Muscle of back (tissue), 13 donors: ENCODE measurements at places on chromosomes 16 and 17.

DNA sequence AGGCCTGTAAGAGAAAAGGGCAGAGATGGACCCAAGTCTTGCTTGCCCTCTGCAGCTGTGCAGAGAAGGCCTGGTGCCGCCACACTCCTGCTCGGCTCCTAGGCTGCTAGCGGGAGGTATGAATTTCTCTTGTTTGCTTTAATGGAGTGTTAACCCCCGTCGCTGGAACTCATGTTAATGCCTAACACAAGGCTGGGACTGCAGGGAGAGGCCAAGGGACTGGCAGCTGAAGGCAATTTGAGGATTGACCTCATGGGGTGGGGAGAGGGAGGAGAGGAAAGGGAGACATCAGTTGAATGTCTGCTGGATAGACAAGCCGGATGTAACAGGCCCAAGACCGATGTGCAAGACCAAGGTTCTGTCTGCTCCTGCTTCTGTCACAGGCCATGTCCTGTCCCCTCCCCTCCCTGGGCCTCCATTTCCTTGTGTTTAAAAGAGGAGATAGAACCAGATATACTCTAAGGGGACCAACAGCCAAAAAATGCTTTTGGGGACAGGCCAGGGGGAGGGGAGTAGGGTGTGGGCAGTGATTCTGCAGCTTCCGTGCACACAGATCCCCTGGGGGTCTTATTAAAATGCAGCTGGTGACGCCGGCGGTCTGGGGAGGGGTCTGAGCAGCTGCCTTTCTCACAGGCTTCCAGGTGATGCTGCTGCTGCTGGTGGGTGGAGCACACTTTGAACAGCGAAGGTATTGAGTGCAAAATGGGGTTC, 46.7 kb upstream of the TBX2 start:
- no peak for DNase-seq

DNA sequence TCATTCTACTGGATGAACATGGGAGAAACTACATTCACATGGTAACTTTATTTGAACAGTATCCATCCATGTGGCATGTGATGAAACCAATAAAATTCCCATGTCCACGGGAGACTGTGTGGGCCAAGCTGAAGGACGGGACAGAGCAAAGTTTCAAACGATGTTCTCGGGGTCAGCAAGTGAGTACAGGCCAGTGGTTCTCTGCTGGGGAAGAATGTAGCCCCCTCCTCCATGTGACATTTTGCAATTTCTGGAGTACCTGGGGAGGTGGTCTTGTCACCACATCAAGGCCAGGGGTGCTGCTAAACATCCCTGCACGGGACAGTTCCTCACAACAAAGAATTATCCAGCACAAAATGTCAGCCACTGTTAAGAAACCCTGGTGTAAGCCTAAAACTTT, 7.4 kb upstream of the TANGO6 start:
- DNase-seq, result no peak

DNA sequence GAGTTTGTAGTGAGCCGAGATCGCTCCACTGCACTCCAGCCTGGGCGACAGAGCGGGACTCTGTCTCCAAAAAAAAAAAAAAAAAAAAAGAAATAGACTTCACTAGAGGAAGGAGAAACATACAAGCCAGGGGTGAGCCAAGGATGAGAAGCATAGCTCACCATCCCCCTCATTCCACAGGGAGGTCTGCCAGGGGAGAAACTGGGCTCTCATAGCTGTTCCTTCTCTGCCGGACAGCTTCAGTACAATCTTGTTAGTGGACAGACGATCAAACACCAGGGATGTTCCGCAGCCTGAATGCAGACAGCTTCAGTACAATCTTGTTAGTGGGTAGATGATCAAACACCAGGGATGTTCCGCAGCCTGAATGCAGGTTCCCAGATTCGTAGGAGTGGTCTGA, 509.6 kb downstream of the CDH13 start:
- DNase-seq, result no peak

DNA sequence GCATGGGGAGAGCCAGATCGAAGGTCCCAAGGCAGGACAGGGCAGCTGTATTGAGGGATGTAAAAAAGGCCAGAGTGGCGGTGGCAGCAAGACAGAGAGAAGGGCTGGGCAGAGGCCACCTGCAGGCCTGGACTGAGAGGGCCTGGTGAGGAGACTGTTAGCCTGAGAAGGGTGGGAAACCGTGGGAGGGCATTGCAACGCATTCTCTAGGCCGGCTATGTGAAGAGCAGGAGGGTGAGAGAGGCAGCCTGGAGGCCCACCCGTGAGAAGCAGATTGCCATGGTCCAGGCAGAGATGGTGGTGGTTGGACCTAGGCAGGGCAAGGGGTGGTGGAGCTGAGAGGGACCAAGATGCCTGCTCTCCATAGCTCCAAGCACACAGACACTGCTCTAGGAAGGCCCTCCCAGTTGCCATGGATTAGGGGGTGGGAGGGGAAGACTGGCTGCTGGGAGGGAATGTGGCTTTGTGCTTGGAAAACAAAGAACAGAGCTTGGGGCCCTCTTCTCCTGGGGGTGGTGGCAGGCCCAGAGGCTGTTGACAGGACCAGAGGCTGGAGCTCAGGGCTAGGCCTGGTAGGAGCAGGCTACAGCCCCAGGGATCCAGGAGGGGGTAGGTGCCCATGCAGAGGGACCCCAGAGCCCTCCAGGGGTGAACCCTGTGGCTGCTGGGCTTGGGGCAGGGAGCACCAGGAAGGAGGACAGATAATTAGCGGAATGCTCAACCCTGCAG, 12.4 kb upstream of the TCAP start:
- no peak for DNase-seq

DNA sequence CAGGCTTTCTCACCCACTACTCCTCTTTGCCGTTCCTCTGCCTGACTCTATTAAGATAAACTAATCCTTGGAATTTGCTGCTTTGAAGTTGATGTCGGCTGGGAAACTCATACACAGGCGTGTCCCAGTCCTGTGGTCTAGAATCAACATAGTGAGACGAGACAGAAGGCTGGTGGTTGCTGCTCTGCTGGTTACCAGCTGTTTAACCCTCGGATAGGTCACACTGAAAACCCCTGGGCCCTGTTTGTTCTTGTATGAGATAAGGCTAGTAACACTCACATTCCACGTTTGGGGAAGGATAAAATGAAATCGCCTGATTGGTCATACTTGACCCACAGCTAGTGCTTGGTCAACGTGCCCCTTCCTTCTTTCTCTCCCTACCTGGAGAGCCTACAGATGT, 517.0 kb downstream of the CDH13 start:
- DNase-seq, result no peak

DNA sequence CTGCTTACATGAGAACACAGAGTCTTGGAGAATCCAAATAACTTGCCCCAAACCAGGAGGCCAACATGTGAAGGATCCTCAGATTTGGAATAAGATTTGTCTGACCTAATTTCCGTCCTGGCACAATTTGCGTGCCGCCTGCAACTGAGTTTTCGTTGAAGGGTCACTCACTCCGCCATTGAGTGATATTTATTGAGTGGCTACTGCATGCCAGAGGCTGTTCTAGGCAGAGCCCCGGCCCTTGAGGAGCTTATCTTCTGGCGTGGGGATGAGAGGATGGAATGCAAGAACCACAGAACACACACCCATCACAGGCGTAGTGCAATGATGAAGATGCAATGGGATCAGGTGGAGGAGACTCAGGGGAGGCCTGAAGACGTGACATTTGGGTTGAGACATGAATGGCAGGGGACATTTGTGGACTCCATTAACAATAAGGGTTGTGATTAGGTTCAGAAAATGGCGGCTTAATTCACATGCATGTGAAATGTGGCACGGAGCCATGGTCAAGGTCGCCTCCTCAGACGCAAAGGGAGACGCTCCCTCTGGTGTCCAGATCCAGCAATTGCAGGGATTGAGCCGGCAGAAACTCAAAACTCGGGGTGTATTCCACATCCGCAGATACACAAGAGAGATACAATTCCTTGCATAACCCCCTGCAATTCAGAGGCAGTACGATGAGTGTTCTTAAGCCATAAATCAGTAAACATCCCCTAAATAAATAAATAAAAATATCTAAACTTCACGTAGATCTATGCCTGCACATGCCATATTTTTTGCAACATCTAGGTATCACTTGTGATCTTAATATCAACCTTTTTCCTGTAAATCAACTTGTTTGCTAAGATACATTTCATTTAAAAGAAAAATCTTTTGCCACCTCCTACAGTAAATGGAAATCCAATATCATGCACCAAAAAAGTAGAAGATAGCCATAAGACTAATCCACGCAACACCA, 57.9 kb upstream of the CACNG4 start:
- peak; percentile 74 for DNase-seq

GRCh38 chr16:90018652-90019542, at the start of gene DBNDD1:
TSS of gene DBNDD1 (minus strand) at chr16:90019456. CDS start at chr16:90019341, 115 bp downstream.
- no peak for DNase-seq

- no peak for DNase-seq
Measured at GRCh38 chr17:66531851-66532295, 229.5 kb downstream of the PRKCA start.

GRCh38 chr16:72442385-72443158, 270.6 kb upstream of the PMFBP1 start:
- no peak for DNase-seq

- DNase-seq, result no peak
Measured at GRCh38 chr17:77318021-77318420, 177.3 kb downstream of the SEC14L1 start.

DNA sequence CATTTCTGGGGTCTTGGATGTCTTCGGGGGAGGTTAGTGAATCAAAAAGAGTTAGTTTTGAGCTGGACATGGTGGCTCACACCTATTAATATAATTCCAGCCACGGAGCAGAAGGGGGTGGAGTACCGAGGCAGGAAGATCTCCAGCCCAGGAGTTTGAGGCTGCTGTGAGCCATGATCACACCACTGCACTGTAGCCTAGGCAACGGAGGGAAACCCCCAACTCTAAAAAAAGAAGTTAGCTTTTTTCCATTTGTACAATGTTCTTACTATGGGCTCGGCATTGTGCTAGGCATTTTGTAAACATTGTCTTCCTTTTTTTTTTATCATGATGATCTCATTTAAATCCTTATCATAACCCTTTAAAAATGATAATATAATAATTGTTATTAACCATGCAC, 8.3 kb upstream of the SNF8 start:
- DNase-seq, result no peak

DNA sequence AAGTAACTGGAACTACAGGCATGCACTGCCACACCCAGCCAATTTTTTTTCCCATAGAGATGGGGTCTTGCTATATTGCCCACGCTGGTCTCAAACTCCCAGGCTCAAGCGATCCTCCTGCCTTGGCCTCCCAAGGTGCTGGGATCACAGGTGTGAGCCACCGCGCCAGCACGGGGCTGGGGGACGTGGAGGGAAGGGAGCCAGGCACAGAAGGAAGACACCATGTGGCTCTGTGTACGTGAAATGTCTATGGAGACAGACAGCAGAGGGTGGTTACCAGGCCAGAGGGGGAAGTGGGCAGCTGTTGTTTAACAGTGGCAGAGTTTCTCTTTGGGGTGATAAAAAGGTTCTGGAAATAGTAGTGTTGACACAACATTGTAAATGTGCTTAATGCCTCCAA, 4.6 kb upstream of the PIEZO1 start:
- no peak for DNase-seq

DNA sequence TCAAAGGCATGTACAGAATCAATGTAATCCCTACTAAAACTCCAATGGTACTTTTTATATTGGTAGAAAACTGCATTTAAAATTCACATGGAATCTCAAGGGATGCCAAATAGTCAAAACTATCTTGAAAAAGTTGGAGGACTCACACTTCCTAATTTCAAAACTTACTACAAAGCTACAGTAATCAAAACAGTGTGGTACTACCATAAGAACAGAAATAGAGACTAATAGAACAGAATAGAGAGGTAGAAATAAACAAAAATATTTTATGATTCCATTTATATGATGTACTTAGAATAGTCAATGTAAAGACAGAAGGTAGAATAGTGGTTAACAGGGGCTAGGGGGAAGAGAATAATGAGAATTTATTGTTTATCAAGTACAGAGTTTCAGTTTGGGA, 8.8 kb downstream of the TRIM37 start:
- DNase-seq, result no peak

- DNase-seq, result no peak
Measured at GRCh38 chr16:50584033-50584722, 36.0 kb downstream of the NKD1 start.

DNA sequence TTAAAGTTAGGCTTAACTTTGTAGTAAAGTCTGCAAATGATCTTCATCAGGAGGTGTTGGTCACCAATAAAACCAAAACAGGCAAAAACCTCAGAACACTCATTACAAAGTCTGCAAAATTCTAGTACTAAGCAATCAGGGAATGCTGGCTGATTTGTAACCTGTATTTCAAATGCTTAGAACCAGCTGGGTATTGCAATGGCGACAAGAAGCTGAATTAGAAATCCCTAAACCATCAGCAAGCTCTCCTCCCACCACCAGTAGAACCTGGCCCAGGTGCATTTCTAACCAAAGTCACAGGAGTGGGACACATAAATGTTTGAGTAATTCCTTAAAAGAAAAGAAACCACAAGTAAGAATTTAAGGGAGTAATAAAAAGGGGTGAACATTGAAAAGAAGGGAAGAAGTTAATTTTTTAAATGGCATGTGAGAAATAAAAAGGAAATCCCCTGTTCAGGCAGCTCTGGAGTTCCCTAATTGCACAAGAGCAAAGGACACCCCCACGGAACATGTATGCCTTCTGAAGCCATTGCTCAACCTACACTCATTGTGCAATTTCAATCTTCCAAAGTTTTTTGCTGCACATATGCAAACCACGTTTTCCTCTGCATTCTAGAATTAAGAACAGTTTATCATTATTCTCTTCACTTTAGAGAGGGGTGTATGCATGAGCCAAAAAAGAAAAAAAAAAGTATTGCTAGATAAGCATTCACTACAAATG, 102.9 kb downstream of the HIC1 start:
- DNase-seq, result peak; percentile 80

- DNase-seq, result no peak
Measured at GRCh38 chr17:63002625-63003024, 36.6 kb downstream of the TANC2 start.

DNA sequence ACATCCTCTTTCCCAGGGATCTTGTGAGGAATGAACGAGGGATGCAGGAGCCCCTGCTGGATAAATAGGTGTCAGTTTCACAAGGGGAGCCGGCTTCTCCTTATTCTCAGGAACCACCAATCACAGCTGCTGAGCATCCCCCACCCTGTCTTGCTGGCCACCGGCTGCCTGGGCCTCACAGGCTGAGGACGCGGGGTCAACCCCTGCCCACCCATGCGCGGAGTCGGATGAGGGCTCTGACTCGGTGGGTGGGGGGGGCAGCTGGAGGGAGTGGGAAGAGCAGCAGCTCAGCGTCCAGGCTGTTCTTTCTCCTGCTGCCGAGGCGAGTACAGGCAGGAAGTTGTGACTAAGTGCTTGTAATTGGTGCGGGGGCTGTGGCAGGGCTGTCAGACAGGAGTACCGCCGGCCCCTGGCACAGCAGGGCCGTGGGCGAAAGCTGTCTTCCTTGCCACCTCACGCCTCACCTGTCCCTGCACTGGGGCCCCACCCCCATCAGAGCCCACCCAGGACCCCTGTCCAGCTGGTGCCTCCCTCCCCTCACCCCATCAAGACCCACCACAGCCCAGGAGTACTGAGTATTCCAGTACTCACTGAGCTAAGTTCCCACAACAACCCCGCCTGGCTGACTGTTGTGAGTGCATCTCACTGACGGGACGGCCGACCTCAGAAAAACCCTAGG, 11.0 kb upstream of the DPEP1 start:
- DNase-seq, result peak; percentile 63

- DNase-seq, result no peak
Measured at GRCh38 chr16:3212006-3212405, 23.0 kb downstream of the ZNF200 start.

- no peak for DNase-seq
Measured at GRCh38 chr17:56881685-56882295, 32.1 kb downstream of the TRIM25 start.
